ENCODE measurements at places on chromosomes 4 and X.

DNA sequence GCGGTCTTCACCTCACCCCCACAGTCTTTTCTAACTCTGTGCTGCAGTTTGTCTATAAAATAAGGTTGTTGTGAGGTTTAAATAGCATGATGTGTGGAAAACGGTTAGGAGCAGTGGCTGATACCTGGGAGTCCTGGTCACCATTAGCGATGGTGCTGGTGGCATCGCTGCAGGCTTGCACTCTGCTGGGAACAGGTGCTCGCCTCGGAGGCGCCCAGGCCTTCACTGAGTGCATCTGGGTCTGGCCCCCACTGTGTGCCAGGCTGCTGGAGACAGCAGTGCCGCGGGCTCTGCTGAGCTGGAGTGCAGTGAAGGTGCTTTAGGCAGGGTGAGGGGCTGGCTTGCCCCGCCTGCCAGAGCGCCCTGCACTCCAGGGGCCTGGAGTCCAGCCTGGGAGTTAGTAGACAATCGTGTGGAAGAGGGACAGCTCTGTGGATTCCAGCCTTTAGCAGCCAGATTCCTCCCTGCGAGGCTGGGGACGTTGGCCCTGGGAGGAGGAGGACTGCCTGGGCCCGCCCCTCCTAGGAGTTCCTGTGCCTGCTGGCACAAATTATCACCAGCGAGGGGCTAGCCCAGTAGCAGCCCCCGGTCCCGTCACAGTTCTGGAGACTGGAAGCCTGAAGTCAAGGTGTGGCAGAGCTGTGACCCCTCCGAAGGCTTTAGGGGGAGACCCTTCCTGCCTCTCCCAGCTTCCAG is 7.3 kb downstream of the RGS12 start:
- no peak for DNase-seq

- DNase-seq: no peak
Measured at GRCh38 chrX:431056-431455, 44.3 kb upstream of the PPP2R3B start.

DNA sequence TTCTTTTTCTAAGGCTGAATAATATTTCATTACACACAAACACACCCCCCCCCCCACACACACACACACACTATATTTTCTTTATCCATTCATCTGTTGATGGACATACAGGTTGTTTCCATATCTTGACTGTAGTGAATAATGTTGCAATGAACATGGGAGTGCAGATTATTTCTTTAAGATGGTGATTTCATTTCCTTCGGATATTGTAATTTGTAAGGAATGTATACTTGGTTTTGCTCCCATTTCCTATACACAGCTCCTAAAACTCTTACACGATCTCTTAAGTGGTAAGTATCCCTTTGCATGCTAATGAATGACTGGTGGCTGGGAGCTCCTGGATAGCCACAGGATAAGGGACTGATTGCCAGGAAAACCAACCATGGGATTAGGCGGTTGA is 14.7 kb upstream of the RBMXL3 start:
- DNase-seq: no peak

- DNase-seq: no peak
Measured at GRCh38 chrX:69614886-69615285, 1.0 kb upstream of the EDA start.

GRCh38 chrX:18425199-18426003 is at the start of gene CDKL5:
CDKL5 (plus strand) TSS chrX:18425608; CDS start chrX:18507097, 81,489 bp downstream.
- DNase-seq: peak; percentile 96

DNA sequence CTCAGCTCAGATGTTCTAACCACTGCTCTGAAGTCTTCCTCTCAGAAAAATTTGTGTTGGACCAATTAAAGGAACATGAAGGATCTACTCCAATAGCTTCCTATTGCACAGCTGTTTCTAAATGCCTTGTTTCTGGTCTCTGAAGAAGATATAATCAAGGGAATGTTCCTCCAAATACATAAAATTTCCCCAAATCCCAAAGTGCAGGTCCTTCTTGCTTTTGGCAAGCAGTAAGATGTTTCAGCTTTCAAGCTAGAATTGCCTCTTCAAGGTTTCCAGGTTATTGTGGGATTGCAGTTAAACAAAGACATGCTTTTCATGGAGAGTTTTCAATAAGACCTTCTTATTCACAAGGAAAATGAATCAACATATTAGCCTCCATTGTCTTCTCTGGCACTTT is 574.5 kb upstream of the SLIT2 start:
- no peak for DNase-seq

DNA sequence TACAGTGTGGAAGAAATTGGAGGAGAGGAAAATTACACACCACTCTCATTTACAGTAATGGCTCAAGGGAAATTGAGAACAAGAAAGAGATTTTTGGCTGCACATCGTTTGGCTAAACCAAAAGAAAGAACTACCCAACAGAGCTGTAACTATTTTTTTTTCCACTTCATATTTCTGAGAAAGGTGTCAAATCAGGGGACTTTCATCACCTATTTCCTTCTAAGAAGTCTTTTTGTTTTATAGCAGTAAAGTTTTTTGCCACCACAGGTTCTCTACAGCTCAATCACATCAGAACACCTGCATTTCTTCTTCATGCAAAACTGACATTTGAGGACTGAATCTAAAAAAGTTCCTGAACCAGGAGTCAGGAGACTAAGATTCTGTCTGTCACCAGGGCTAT is 57.5 kb upstream of the TNIP3 start:
- DNase-seq: no peak

DNA sequence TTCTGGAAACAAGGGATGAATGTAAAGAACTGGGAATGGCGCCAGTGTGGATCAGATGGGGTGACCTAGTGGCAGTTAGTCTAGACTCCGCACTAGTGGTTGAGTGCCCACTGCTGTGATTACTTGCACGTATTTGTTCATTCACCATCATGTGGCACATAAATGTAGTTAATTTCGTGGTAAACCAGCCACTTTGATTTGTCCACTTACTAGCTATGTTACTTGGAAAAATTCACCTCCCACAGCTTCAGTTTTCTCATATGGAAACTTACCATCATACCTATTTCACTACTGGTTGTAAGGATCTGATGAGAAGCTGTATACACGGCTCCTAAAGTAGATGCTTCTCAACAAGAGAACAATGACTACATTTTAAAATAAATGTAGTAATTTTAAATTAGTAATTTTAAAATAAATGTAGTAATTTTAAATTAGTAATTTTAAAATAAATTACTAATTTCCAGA is 394 bp upstream of the DYNLT3 start:
- DNase-seq: no peak

GRCh38 chr4:98657531-98658286 is 702 bp downstream of the TSPAN5 start:
- DNase-seq: peak; percentile 22

DNA sequence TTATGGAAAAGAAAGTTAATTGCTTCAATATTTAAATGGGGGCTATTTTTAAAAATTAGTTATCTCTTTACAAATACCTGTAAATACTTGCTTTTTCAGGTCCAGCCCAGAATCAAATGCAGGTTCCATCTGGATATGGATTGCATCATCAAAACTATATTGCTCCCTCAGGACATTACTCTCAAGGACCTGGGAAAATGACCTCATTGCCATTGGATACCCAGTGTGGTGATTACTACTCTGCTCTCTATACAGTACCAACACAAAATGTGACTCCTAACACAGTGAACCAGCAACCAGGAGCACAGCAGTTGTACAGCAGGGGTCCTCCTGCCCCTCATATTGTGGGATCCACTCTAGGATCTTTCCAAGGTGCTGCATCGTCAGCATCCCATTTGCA is 29.2 kb downstream of the SEC24B start:
- DNase-seq: no peak

DNA sequence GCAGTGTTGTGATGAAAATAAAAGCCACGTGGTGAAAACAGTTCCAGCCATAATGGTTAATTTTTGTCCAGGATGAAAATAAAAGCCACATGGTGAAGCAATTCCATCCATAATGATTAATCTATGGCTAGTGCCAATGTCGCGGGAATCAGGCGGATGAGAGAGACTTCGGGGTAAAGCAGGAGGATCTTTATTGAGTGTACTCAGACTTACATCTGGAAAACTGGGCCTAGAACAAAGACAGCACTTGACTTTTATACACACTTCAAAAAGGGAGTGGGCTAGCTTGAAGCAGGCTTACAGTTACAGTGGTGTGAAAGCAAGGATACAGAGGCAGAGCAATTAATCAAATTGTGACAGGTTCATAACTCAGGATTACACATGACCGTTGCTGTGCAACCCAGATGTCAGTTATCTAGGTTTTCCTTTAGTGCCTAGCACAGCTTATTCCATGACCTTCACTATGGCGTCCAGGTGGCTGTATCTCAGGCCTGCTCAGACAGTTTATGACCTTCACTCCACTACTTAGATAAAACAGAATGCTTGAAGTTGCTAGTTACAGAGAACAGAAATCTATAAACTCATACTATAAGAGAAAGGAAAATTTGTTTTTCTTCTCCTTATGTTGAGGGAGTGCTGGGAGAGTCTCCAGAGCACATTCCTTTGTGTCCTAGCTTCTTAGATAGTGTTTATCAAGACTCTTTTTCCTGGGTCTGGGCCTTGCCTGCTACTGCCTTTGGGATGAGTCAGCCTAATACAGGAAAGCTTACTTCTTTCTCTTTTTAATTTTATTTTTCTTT is 5.9 kb upstream of the PLA2G12A start:
- no peak for DNase-seq

DNA sequence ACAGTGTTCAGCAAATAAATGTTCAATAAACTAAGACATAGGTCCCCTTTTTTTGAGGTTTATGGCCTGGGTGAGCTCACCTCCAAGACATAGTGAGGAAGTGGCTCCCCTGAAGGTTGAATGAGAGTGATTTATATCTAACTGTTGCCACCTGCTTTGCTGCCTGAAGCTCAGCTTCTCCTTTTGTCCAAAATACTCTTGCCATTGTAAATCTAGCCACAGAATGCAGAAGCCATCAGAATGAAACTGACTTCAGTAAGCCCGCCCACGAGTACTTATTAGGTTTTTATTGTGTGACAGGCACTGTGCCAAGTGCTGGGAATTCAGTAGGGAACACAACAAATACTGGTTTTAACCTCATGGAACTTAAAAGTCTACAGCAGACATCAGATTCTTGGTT is 18.0 kb downstream of the SPINK2 start:
- no peak for DNase-seq

GRCh38 chr4:112144546-112145325 is 518 bp upstream of the FAM241A start:
- peak; percentile 17 for DNase-seq

DNA sequence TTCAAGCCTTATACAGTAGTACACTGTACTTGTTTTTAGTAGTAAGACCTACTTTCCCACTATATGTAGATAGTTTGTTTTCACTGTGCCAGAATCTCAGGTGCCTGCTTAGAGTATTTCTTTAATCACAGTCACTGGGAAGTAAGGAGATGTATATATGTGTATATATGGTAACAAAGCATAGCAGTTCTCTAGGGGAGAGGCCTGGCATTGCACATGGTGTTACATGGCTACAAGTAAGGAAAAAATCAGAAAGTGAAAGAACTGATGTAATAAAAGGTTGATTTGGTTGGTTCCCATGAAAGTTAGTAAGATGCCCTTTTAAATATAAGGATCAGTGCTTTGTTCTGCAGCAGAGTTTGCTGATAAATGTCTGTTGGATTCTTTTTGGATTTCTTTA is 9.3 kb upstream of the DCK start:
- DNase-seq: no peak

GRCh38 chrX:129641941-129642340 is 12.8 kb downstream of the APLN start:
- DNase-seq: no peak

DNA sequence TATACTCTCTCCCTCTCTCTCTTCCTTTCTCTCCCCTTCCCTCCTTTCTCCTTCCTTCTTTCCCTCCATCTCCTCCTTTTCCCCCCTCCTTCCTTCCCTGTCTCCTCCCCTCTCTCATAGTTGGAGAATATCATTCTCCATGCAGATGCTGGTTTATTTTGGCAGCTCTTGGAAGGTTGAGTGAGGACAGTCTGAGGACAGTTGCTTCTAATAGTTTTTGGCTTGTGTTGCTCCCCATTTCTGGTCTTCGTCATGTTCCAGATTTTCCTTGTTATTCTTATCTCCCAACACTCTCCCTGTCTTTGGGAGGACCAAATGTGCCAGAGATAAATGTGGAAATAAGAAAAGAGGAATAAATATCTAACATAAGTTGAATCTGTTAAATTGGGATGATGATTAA is 263.0 kb downstream of the FRMPD4 start:
- DNase-seq: no peak

GRCh38 chr4:75490155-75490554 is 24.0 kb downstream of the RCHY1 start:
- DNase-seq: no peak

DNA sequence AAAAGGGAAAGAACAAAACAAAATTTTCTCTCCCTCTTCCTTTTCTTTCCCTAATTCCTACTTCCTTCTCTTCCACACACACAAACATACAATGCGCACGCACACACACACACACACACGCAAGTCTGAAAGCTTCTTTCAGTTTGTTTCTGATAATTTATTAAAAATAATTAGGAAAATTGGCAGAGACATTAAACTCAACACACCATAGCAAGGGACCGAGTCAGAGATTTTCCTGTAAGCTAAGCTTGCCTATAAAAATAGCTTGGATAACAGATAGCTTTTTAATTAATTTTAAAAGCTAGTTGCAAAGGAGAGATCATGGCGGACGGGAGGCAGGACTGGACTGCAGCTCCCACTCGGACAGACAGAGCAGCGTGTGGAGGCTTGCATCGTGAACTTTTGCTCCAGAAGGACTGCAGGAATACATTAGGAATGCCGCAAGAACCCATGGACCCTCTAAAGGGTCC is 92.6 kb upstream of the MAPK10 start:
- DNase-seq: no peak

DNA sequence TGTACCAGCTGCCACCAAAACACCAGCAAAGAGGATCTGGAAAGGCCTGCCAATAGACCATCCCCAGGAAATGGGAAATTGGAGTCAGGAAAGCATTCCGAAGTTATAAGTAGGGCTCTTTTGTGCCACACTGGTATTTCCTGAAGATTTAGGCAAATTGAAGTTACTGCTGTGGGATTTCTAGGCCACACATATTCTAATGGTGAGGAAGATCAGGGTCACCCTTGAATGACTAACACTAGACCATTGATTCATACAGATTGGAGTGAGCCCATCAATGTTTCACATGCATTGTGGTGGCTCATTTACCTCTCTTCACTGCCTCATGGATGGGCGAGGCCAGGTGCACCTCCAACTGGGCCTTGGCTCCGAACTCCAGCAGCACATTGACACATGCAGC is 22.6 kb downstream of the ASB11 start:
- DNase-seq: no peak

- DNase-seq: no peak
Measured at GRCh38 chr4:90597927-90598326, 470.7 kb downstream of the CCSER1 start.

DNA sequence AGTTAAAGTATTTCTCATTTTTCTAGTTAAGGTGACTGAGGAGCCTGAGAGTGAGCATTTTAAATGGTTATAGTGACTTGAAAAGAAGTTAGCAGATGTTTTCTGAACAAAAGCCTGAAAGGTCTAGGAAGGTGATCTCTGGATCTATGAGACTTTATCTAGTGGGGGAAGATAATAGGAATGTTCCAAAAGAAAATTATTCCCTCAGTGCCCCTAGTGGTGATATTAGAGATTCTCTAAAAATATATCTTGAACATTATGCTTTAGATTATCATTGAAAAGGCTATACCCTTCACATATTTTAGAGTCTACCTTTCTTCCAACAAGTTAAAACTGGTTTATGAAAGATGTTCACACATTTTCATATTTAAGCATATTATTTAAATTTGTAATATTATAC is 69.0 kb upstream of the SPANXN1 start:
- DNase-seq: no peak

GRCh38 chrX:19684311-19684710 is 169.0 kb upstream of the MAP3K15 start:
- no peak for DNase-seq

GRCh38 chrX:68190799-68191198 is 242.5 kb downstream of the OPHN1 start:
- no peak for DNase-seq

Data from left ventricle myocardium inferior (tissue), 1 donor.